ENCODE measurements at places on chromosomes 5 and 9. TPM values are rescaled to one million over a fixed set of nuclear protein-coding genes. Genes with fewer than 3 reads are reported as not detected.
A peak's percentile ranks its signal among the peaks of the same experiment; 100 is the strongest.

The FIBCD1 gene
- polyA plus RNA-seq = not detected

The C5orf52 gene
- polyA plus RNA-seq = not detected

The FOXB2 gene
- not detected for polyA plus RNA-seq

The WNT8A gene
- polyA plus RNA-seq = not detected

DNA sequence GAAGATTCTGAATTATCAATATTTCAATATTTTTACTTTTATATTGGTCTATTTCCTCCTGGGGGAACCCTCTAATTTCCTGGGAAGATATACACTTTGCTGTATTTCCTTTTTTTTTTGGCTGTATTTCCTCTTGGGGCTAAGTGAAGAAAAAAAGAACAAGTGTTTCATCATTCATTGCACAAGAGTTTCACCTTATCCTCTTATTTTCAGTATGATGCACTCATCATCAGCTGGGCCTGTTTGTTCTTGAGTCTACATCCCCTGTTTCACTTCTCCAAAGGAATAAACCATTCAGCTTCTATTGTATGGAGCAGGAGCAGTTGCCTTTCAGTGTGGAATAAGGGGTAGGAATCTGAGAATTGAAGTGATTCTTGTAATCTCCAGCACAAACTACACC is 210.8 kb downstream of the FAM170A start:
- DNase-seq = no peak

DNA sequence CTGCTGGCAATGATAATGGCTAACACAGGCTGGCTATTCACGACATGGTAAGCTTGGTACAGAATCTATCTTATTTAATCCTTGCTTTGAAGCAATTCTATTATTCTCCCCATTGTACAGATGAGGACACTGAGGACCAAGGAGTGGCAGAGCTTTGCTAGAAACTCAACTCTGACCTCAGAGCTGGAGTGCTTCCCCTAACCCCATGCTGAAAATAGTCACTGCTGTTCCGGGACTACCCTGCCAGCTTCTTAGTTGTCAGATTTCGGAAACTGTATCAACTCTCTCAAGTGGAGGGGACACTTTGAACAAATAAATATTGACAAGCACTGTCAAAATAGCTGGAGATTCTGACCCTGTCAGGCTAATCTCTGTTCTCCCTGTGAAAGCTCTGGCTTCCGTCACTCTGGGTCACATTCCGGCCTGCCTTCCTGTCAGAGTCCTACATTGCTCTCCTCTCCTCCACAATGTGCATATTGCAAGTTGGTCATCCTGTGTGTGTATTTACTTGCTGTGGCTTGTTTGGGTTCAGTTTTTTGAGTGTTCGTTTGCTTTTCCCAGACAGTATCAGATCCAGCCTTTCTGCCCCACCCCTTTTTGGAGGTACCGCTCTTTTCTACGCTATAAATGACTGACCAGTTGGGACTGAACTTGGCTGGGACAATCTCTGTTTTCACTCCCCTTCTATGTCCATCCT is 134.3 kb upstream of the MAP1B start:
- no peak for DNase-seq

GRCh38 chr9:34139477-34140146 is 13.1 kb upstream of the DCAF12 start:
- peak; percentile 23 for DNase-seq

DNA sequence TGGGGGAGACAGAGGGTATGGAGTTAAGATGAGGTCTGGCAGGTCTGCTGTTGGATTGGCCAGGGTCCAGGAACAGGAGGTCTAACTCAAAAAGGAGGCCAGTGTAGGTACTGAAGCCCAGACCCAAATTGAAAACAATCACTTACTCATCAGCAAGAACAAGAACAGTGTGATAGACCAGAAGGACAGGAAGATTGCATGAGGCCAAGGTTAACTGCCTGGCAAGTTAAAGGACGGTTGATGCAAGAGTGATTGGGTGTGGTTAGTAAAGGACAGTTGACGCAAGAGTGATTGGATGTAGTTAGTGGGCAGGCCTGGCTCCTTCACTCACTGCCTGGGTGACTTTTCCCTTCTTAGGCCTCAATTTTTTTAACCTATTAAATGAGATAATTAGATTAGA is 132.6 kb downstream of the PDZD2 start:
- DNase-seq = no peak

Measured in hindlimb muscle (tissue), 1 donor.